ENCODE measurements at places on chromosomes 11 and 22.

DNA sequence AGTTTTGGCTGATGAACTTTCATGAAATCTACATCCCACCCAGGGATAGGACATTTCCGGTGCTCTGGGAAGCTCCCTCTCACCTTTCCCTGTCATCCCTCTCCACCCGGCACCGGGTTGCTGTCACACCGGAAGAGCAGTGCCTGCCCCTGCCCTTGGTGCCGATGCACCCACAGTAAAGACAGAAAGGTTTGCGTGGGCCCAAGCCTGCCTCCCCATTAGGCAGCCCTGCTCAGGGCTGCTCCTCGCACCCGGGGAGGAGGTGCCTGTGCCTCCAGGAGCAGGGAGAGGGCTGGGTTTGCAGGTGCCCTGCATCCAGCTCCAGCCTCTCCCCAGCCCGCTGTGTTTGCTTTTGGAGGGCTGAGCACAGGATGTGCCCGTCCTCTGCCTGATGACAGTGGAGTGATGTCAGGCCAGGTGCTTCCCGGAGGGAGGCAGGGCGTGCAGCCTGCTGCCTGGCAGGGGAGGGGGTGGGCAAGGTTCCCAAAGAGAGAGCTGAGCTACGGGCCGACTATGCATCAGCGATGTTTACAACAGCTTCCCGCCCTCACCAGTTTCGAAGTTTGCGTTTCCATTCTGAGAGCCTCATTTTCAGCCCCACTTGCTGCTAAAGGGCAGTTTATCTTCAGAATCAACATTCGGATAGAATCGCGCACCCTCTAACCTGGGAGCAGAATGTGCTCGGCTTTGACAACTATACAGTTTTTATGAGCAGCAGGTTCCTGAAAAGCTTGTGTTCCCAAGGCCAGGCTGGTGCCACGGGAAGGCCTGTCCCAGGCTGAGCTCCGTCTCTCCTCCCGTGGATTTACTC, 83.2 kb upstream of the CLDN5 start:
- DNase-seq = no peak

GRCh38 chr11:16158426-16158994, 197.8 kb downstream of the SOX6 start:
- DNase-seq = no peak

DNA sequence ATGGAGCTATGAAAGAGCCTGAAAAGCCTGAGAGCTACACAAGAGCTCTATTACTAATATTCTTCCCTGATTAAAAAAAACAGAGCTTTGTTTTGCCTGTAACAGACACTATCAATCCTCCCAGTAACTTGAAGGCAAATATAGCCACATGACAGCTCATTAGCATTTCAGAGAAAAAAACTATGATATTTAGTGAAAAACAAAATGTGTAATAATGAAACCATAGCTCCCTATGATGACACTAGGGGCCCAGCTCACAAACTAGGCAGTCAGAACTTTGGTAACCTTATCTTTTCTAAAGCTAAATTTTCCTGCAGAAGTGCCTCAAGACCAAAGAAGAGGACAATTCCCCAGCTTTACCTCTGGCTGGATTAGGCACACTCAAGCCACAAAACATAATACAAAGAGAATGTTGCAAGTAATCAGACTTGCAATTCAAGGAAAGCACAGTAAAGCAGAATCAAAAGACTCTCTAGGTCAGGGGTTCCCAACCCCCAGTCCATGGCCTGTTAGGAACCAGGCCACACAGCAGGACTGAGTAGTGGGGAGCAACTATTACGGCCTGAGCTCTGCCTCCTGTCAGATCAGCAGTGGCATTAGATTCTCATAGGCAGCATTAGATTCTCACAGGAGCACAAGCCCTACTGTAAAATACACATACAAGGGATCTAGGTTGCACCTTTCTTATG, 53.3 kb downstream of the MRTFA start:
- DNase-seq = no peak

DNA sequence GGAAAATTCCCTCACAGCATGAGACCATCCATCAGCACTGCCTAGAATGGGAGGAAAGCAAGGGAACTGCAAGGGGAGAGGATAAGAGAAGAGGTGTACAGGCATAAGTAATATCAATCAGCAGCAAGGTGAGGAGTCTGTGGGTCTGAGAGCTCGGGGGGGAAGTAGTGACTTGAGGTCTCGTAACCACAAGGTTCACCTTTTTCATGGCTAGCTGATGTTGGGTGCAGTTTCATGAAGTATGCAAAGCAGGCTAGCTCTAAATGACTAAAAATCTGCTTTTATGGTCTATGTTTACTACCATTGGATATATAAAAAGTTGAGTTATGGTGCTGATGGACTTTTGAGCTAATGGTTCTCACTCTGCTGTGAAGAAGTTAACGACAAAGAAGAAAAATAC, 35.8 kb downstream of the OR4C6 start:
- DNase-seq = no peak

DNA sequence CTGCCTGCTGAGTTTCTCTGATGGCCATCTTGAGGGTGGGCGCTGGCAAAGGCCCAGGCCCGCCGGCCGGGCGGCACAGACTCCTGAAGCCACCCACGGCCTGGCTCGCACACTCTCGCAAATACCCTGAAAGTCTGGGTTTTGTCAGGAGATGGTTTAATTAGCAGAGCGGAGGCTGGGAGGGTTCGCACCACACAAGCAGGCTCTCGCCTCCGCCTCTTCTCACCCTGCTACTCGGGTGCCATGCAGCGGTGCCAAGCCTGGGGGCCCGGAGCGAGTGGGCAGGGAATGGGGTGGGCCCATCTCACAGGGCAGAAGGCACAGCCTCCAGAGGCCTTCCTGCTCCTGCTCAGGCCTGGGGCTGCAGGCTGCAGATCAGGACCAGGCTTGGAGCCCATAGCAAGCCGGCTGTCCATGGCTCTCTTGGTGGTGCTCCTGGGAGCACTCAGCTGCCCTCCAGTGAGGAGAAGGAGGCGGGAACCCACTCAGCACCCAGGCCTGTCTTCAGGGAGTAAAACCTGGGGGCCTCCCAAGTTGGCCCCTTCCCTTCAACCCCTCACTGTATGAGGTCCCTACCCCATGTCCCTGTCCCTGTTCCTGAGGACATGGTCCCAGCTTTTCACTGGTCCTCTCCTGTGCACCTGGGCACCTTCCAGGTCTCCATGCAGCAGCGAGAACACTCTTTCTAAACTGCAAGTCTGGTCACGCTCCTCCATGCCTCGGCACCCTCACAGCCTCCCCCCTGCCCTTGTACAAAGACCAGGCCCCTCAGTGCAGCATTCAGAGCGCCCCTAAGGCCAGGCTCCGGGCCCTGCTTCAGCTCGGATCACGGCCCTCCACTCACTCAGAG, 62.0 kb downstream of the FLRT1 start:
- no peak for DNase-seq
